ENCODE measurements at places on chromosomes 1 and 21.
A peak's percentile ranks its signal among the peaks of the same experiment; 100 is the strongest.

- no peak for DNase-seq
These were observed 186.7 kb downstream of the TOMM20 start for GRCh38 chr1:234942012-234942332.

DNA sequence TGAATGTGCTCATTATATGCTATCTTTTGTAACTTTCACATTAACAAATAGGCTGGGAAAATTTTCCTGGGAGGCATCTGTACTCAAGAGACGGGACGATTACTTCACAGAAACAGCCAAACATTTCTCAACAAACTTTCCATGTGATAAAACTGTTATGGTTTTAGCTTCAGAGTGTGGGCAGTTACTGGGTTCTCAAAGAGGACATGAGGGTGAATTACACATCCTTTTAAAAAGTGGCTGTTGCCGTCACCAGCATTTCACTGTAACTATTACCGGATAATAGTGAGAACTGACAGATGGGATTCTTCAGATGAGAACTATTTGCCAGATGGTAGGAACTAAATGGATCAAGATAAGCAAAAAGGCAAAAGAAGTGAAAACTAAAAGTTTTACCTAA, 109.1 kb downstream of the APP start:
- no peak for DNase-seq

GRCh38 chr1:3294450-3294849, 160.0 kb upstream of the ARHGEF16 start:
- DNase-seq: no peak

- DNase-seq: no peak
These were observed 5.5 kb upstream of the SNX27 start for GRCh38 chr1:151606384-151606783.

GRCh38 chr1:23423415-23424292, 894 bp downstream of the TCEA3 start:
- DNase-seq: no peak

DNA sequence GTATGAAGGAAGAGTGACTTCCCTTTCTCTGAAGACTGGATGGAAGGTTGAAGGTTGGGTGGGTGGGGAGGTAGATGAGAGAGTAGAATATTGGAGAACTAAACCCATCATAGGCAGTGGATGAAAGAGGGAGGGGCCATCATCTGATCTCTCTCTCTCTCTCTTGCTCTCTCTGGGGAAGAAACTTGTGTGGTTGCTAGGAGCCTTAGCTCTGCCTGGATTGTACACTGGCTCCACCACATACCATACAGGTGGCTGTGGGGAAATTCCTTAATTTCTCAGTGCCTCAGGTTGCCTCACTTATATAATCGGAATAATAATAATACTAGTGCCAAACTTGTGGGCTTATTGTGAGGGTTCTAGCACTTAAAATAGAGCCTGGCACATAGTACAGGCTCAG, 9.5 kb downstream of the XCL1 start:
- DNase-seq: no peak

GRCh38 chr1:17984583-17984982, 123.0 kb upstream of the IGSF21 start:
- DNase-seq: peak; percentile 35

DNA sequence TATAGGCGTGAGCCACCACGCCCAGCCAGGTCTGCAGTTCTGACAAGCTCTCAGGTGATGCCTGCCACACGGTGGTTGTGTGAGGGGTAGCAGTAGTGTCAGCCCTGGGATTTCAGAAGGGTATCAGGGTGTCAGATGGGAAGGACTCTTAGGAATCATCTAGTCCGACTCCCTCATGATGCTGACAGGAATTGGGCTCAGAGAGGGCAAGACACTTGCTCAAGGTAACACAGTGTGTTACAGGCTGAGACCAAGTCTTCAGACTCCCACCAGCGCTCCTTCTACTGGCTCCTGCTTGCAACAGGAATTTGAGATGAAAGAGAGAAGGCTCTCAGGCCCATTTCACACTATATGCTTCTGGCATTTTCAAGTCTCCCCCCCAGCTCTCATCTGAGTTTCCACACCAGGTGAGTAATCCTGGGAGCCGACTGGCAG, 6.9 kb downstream of the HTR1D start:
- no peak for DNase-seq

Measured in hematopoietic multipotent progenitor cell treated with erythropoietin and hydrocortisone succinate and interleukin-3 and kit ligand, for 17 days (in vitro differentiated cells).